ENCODE measurements at places on chromosomes 5 and 9.

- no peak for DNase-seq
These were observed 1944.6 kb downstream of the EFNA5 start for GRCh38 chr5:105726093-105726492.

- DNase-seq, result no peak
These were observed 4.1 kb downstream of the IL4 start for GRCh38 chr5:132677682-132678400.

DNA sequence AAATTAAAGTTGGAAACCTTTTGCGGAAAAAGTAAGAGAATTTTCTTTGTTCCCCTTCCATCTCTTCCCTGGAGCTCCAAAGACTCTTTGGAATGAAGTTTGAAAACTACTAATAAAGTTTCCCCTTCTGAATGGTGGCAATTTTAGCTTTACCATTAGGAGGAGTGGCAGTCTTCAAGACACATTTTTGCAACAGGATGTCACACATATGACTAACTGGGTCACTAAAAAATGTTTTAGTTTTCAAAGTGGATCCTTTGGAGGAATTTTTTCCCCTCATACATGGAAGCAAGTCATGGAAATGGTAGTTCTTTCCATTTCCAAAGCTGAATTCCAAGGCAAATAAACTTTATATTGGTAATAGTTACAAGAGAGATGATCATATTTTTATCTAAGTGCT, 15.6 kb downstream of the FBXO4 start:
- DNase-seq, result peak; percentile 26

- DNase-seq, result peak; percentile 81
These were observed 43.9 kb upstream of the PRRC2B start for GRCh38 chr9:131349881-131350563.

GRCh38 chr9:88529496-88529895, 5.5 kb upstream of the NXNL2 start:
- peak; percentile 18 for DNase-seq

- DNase-seq, result no peak
These were observed 2.6 kb upstream of the ALAD start for GRCh38 chr9:113403646-113404045.

DNA sequence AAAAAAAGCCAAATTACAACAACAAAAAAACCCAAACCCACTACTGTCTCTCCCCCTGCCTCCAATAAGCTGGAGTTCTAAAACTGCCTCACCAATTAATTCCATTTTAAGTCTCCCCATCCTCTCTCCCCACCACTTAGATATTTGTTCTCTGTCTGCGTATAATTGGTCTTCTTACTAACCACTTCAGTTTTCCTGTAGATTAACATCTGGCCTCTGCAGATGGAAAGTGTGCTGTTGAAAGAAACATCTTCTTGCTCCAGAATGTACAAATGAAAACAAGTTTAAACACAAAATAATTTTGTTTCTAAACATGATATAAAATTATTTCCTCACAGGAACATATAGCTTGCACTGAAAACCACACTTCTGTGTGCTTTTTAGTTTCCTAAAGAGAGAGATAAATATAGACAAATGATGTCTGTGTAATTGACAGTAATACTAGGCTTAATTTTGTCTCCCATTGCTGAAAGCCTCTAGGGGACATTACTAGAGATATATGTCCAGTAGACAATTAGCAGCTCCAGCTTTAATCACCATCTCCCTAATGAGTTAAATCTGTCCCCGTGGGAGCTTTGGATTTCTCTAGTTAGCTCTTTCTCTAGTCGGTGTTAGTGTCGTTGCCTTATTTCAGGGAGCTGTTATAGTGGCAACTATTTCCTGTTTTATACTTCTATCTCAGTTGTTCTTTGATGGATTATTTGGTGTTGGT, 164.0 kb downstream of the ARHGAP26 start:
- no peak for DNase-seq

DNA sequence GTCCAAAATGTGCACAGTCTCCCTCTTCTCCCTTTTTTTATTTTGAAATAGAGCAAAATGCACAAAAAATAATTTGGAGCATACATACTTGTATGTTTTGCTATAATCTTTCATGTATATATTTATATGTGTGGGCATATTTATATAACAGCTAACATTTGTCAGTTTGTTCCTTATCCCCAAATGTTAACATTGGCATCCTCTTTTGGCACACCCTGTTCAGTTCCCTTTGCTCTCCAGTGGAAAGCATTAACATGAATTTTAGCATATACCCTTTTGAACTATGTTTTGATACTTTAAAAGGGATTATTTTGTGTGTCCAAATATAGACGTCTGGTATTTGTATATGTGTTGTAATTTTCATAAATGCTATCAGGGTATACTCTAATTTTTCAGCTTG, 306.2 kb downstream of the ARHGAP26 start:
- no peak for DNase-seq

GRCh38 chr9:1929722-1930244, 85.4 kb upstream of the SMARCA2 start:
- DNase-seq, result no peak

DNA sequence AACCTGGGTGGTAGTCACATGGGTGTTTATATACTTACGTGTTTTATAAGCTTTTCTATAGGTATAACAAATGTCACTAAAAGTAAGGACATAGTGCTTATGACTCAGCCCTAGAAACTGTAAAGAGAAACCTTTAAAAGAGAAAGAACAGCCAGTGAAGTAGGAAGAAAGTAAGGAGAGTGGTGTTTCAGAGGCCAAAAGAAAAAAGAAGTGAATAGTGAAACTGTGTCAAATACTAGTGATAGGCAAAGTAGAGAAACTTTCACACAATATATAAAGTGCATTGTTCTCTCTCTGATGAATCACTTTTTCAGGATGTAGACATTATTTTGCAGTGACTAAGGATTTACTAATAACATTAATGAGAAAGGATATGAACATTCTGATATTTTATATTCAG, 74.2 kb upstream of the SUSD1 start:
- peak; percentile 43 for DNase-seq

DNA sequence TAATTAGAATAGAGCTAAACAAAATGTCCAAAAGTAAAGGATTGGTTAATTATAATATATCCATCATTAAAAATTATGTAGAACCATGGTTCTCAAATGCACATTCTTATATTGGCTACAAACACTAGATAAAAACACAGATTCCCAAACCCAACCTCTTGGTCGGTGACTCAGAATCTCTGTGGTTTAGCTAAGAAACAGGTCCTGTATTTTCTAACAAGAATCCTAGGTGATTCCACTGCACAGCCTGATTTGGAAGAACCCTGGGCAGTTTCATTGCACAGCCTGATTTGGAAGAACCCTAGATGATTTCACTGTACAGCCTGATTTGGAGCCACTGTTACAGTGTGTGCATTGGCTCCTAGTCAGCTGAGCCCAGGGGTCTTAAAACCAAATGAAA, 67.9 kb downstream of the KIAA1958 start:
- DNase-seq, result peak; percentile 68

GRCh38 chr9:23596913-23597634, 229.0 kb downstream of the ELAVL2 start:
- no peak for DNase-seq

DNA sequence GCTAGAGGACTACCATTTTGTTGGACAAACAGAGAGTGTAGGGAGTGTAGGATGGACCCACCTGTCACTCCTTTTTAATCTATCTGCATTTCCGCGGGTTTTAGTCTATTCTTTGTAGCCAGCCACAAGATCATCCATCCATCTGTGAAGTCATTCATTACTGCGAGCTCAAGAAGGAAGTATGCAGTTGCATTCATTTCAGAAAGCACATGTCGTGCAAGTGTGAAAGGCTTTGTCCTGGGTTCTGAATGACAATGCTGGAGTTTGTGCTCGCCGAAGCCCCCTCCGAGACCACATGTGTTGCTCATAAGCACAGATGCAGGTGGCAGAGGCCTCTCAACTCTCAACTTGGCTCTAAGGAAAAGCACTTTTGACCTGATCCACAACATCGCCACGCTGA, 70.3 kb upstream of the BASP1 start:
- DNase-seq, result no peak

- DNase-seq, result no peak
These were observed 43.8 kb downstream of the PRR16 start for GRCh38 chr5:120507800-120508463.

GRCh38 chr5:134547066-134547465, 21.6 kb downstream of the JADE2 start:
- DNase-seq, result no peak

DNA sequence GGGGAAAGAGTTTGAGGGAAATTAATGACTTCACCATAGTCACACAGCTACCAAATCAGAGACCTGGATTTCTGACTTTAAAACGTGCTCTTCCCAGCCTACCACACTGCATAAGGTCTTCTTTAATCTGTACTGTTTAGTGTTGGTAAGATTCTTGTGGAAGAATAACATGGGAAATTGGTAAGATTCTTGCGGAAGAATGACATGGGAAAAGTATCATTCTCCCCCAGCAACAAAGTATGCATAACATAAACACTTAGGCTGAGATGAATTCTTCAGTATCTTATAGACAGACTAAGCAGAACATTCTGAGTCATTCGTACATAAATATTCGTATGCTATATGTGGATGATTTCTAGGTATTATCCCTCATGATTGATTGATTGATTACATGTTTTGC, 170.4 kb downstream of the FOCAD start:
- DNase-seq, result peak; percentile 45

DNA sequence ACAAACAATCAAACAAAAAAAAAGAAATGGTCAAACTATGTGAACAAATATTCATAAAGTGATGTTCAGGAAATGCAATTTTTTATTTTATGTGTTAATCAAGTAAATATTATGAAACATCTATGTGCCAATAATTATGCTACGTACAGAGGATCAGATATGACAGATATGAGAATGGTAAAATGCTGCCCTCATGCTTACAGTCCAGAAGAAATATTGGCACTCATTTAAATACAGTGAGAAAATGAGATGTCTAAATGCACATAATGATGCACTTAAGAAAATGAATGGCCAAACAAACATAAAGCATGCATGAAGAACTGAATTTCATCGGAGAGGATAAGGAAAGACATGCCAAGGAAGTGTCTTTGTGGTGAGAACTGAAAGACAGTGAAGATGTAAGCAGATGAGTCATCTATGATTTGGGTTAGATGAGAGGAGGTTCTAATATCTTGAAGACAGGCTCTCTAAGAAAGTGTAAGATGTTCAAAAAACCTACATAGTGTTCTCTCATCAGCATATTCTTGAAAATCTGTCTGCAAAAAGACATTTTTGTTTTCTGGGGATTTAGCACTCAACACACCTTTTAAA, 1231.1 kb upstream of the ACO1 start:
- DNase-seq, result no peak

DNA sequence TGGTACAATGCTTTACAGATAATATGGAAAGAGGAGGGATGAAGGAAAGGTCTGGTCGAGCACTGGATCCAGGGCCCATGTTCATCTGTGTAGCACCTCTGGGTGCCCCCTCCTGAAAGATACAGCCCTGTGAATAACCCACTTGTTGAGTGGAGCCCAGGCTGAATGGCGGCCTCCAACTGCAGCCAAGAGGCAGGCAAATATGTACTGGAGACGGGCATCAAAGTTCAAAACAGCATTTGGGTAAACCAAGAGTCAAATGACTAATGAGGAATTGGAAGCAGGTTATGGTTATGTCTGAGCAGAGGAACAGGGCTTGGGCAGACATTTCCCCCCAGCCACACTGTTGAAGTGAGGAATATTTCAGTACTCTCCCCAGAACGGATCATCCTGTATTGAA, 1.1 kb downstream of the C9 start:
- no peak for DNase-seq

- DNase-seq, result peak; percentile 59
These were observed 2.0 kb upstream of the GCNT4 start for GRCh38 chr5:75054134-75054930.

DNA sequence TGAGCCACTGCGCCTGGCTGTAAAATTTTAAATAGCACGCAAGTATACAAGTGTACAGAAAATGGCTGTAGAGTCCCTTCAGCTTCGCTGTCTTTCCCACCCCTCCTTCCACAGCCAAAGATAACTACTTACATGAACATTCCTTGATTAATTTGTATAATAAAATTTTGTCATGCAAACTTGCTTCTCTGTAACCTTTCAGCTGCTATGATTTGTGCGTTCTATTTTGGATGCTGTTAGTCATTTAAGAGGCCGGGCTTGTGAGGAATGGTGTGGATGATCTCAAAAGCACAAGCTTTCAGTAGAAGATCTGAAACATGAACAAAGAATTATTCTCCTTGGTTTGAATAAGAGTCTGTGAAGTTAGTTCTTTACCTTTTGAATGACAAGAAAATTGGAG, 115.0 kb upstream of the TLE1 start:
- DNase-seq, result peak; percentile 32

DNA sequence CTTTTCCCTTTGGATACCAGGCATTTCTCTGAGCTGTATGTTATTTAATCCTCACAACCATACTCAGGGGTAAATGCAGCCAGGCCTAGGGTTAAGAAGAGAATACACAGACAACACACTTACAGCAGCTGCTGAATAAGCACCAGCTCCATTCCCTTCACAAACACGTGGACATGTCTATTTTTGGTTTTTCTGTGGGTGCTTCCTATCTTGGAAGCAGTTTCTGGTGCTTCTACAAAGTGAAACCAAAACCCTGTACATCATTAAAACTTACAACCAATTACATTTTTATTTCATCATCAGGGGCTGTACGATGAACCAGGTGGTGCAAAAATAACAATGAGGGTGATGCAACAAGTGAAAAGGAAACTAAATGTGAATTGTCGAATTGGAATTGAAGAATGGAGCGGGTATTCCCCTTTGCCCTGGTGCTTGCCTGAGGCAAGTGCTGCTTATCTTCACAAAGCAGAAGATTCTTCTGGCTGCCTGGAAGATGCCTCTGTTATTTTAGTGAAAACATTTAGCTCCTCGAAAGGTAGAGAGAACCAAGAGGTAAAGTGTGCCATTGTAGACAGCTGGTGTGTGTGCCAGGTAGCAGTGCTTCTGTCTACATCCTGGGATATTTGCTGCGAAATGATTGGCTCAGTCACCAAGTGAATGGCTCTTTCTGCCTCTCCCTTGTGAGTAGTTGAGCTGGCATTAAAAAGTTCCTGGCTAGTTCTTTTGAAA, 18.6 kb upstream of the IFNB1 start:
- DNase-seq, result peak; percentile 57

GRCh38 chr5:83353231-83353630, 118.3 kb upstream of the VCAN start:
- DNase-seq, result no peak
